NCI-H1436 (cell line): ENCODE measurements at places on chromosomes 3 and 15.

GRCh38 chr15:32886459-32886858, 168.7 kb downstream of the GREM1 start:
- DNase-seq: no peak

DNA sequence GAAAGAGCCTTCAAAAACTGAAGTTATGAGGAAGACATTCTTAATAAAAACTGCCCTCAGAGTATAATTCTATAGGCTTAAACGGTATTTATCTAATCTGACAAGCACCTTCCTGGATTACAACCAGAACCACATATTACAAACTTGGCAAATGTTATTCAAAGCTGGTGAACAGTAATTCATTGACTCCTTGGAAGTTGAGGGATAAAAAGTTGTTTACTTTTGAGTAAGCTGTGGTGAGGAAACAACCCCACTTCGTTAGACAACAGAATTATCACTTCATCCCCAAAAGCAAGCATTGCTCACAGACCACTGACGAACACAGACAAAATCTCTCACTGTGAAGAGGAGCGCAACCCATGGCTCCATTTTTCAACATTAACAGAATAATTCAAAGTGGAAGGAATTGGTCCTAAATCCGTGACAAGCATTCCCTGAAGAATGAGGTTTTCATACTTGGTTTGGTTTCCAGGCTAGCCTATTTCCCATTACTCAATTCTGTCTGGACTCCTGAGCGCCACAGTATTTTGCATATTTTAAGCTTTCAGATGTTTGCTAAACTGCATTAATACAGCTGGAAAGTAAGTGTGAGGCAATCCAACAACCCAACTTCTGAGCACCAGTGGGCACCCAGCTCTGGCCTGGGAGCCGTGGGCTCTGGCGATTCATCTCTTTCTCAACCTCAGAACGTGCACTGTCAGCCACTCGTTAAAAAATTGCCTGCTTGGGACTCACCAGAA, 32.7 kb downstream of the LRIG1 start:
- DNase-seq: no peak

DNA sequence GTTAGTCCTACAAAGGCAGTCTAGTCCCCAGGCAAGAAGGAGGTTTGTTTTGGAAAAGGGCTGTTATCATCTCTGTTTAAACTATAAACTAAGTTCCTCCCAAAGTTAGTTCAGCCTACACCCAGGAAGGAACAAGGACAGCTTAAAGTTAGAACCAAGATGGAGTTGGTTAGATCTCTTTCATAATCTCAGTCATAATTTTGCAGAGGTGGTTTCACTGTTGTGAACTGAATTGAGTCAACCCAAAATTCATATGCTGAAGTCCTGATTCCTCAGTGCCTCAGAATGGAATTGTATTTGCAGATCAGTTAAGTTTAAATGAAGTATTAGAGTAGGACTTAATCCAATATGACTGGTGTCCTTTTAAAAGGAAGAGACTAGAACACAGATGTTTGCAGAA, 101.0 kb upstream of the C3orf80 start:
- no peak for DNase-seq

- no peak for DNase-seq
Measured at GRCh38 chr3:101244212-101244575, 76.2 kb downstream of the IMPG2 start.

DNA sequence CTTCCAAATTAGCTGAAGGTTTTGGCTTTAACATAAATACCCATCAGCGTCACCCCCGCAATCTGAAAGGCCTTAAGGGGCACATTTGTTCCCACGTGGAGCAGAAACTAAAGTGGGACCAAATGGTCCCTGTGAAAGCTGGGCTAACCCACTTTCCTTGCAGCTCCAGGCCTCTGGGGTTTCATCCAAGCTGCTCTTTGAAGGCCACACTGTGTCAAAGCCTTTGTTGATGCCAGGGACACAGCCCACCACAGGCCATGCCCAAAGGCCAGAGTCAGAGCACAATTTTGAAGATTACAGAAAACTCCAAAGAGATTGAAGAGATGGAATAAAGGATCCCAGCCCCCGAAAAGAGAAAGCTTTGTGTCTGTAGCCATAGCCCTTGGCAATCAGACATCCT, 2.7 kb upstream of the ADPGK start:
- DNase-seq: no peak

DNA sequence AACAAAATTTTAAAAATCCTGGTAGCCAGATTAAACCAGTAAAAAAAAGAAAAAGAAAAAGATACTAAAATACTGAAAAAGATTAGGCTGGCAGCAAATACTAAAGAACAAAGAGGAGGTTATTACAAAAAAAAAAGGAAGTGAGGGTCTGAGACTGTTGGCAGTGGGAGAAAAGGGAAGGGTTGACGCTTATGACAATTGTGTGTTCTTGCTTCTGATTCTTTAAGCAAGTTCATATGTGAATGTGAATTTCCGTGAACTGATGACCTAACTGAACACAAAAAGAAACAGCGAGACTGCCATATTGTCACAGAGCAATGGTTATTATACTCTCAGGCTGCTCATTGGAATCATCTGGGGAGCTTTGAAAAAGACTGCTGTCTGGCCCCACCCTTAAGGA, 56.5 kb downstream of the ATP13A4 start:
- DNase-seq: no peak

GRCh38 chr3:184110316-184110725, 13.5 kb downstream of the HTR3E start:
- no peak for DNase-seq

- no peak for DNase-seq
Measured at GRCh38 chr3:101379658-101380376, 59.4 kb upstream of the IMPG2 start.

DNA sequence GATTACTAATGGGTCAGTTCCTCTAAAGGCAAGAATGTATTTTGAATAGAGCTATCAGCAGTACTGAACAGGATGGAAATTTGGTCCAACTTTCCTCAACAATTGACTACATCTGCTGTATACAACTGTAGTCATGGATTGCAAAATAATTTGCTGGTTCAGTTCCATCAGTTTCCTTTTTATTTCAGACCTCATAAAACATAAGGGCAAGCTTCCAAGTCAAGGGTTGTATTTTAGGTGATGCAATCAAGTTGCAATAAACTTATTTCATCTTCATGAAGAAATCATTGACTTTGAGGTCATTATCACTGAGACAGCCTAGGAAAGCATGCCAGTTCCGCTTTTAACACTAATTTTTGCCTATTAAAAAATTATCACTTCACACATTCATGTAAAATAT, 90.4 kb upstream of the TSEN2 start:
- DNase-seq: no peak

DNA sequence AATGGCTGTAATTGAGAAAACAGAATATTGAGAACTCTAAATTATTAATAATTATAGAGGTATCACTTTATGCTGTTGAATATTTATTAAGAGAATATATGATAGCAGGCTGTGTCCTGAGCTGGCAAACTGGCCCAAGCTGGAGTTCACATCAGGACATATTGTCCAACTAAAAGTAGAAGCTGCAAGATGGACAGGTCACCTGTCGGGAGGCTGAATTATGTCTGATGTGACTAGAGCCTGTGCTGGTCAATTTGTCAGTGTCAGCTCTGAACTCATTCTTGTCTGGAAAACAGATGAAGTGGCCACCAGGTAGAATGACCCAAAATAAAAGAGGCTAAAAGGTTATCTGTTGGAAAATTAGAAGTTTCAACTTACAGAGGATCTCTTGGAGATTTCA, 392.2 kb downstream of the LRTM1 start:
- DNase-seq: no peak

- no peak for DNase-seq
Measured at GRCh38 chr15:89937365-89938350, 24.9 kb upstream of the ARPIN start.

DNA sequence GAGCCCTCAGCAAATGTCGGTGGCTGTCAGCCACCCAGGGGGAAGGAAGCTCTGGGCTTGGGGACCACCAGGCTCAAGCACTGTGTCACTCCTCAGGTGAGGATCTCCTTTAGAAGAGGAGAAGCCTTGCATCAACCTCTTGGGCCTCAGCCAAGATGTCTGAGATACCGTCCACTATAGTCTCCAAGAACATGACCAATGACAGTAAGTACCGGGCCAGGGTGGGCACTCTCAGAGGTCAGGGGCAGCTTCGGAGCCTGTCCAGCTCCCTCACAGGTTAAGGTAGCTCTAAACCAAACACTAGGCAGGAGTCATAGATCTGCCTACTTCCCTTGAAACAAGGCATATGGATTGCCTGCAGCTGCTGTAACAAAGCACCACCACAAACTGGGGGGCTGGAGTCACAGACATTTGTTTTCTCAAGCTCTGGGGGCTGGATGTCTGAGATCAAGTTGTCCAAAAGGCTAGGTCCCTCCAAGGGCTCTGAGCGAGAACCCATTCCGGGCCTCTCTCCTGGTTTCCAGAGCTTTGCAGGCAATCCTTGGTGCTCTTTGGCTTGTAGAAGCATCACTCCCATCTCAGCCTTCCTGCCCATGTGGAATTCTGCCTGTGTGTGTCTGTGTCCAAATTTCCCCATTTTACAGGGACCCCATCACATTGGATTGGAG, 1.3 kb downstream of the CFAP100 start:
- DNase-seq: no peak

DNA sequence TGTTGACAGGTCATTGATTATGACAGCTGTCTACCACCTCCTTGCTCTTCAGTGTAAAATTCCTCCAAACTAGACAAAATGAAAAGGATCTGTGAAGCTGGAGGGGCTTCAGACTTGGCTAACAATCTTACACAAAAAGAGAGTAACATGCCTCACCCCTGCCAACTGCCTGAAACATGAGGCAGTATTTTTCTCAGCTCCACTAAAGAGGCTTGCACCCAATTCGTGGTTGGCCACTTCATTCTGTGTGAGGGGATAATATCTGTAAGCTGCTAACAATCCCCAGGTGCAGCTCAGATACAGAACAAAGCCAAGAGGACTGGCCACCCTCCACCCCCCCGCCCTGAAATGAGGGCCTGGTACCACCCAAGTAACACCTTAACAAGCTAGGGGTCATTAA, 2.8 kb downstream of the MB21D2 start:
- peak; percentile 64 for DNase-seq

- DNase-seq: no peak
Measured at GRCh38 chr15:80893777-80894176, 95.8 kb downstream of the MESD start.

DNA sequence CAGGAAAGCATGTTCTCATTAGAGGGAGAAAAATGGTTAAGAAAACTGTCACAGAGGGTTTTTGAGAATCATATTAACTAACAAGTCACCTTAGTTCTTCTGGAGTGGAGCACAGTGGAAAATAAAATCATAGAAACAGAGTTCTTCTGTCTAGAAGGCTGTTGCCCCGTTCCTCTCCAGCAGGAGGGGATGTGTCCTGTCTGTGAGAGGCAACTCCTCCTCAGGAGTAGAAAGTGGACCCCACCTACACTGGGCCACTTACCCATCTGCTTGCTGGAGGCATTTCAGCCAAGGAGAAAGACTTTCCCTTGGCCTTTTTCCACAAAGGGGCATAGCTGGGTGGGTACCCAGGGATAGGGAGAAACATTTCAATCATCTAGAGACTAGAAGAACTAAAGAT, 106.6 kb downstream of the SSR3 start:
- no peak for DNase-seq

DNA sequence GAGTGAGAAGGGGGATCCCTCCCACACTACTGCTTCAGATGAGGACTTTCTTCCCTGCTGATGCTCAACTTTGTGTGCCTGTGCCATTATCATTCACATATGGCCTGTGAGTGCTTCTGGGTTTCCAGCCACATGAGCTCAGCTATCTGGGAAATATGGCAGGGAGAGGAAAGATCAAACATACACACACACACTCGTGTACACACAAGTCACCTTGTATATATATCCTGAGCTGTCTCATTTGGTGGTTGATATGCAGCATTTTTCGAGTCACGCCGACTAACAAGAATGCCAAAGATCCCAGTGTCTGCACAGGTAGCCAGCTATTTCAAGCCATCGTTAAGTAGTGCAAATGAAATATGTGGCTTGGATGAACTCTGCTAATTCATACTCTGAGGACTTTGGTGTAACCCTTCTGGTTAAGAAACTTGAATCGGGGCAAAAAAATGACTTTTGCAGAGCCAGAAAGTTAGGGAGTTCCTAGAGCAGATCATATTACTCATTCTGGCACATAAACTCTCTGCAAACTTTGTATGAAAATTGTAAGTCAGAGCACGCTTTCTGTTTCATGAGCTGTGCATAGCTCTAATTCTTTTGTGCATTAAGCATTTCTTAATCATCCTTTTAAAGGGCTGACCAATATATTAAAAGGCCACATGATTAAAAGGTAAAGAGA, 24.9 kb upstream of the WNT5A start:
- DNase-seq: no peak
